ENCODE measurements at places on chromosomes 12 and 14. TPM values are rescaled to one million over a fixed set of nuclear protein-coding genes. Genes with fewer than 3 reads are reported as not detected.

DNA sequence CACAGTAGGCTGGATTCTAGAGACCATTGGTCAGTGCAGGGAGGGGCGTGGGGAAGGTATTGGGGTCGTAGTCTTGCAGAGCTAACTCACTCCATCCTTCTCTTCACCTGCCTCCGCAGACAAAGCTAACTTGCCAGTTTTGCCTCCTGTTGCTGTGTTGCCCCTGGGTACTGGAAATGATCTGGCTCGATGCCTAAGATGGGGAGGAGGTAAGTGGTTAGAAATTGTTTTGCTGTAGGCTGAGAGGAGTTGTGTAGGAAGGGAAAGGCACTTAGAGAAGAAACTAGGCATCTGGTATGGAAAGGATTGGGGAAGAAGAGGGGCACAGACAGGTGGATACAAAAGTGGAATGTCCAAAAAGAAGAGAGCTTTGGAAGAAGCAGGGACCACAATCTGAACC, 11.1 kb downstream of the DGKA start:
- no peak for DNase-seq

- peak; percentile 83 for DNase-seq
Measured at GRCh38 chr14:74401504-74402241, 24.3 kb downstream of the SYNDIG1L start.

- peak; percentile 44 for DNase-seq
Measured at GRCh38 chr12:96421014-96421413, 20.8 kb upstream of the CDK17 start.

DNA sequence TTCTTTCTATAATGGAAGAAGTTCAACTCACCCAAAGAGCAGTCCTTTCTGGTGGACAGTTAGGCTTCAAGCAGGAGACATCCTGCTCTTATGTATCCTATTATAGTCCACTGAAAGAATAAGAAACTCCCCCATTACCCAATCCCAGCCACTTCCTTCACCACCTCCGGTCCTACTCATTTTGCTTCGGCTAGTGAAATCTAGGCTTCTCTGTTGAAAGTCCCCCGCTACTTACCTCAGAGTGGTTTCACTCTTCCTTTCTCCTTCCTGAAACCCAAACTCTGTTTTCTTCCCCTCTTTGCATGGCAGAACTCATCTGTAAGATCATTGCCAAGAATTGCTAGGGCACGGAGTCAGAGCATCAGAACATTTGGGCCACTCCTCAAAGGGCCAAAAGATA, at the start of gene GPR84:
GPR84 (minus strand) TSS at position 74 of the 400 bp plus-strand sequence. CDS start 635 bp downstream, outside the sequence.
- peak; percentile 77 for DNase-seq

GRCh38 chr14:89495718-89496117, 78.7 kb upstream of the FOXN3 start:
- no peak for DNase-seq

DNA sequence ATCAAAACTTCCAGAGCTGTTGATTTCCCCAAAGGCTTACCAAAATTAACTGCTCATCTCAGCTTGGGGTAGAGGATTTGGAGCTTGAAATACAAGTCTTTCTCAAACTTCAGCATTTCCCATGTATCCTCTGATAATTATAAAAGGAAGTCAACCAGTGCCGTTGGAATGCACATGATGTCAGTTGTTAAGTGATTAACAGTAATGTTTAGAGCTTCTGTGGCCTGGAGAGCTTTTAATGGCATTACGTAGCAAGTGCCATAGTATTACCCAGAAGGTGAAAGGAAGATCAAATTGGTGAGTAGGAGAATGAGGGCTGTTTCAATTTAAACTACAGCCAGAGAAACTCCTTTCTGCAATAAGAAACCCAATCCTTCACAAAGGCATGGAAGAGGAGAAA, 62.5 kb upstream of the PTPRR start:
- DNase-seq, result no peak

- no peak for DNase-seq
Measured at GRCh38 chr14:61219256-61219655, 61.9 kb downstream of the TMEM30B start.

DNA sequence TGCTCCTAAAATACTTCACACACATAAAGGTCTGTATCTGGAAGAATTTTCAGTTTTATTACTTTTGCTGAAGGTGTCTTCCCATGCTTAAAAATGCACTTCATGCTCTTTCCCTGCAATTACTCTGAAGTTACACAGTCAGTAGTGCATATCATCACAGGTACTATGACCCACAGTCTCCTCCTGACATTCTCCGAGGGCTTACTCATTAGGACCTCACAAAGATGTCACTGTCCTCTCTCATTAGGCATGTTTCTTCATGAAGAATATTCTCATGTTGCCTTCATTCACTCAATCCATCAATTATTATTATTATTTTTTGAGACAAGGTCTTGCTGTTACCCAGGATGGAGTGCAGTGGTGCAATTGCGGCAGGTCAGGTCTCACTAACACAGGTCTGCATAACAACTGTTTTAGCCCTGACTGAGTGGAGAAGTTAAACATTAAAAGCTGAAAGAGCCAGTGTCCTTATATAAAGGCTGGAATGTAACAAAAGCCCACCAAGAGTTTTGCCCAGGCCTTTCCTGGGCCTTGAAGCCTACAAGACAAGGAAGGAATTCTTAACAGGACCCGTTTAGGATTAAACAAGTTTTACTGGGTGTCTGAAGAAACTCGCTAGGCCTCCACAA, 119.5 kb upstream of the WSCD2 start:
- no peak for DNase-seq

GRCh38 chr12:125436686-125437085, 371.5 kb downstream of the AACS start:
- no peak for DNase-seq

- no peak for DNase-seq
Measured at GRCh38 chr12:73053893-73054292, 781.7 kb downstream of the TRHDE start.

GRCh38 chr12:13275241-13276085, 78.9 kb downstream of the EMP1 start:
- DNase-seq, result no peak

- DNase-seq, result no peak
Measured at GRCh38 chr14:59117754-59118528, 70.5 kb upstream of the DAAM1 start.

DNA sequence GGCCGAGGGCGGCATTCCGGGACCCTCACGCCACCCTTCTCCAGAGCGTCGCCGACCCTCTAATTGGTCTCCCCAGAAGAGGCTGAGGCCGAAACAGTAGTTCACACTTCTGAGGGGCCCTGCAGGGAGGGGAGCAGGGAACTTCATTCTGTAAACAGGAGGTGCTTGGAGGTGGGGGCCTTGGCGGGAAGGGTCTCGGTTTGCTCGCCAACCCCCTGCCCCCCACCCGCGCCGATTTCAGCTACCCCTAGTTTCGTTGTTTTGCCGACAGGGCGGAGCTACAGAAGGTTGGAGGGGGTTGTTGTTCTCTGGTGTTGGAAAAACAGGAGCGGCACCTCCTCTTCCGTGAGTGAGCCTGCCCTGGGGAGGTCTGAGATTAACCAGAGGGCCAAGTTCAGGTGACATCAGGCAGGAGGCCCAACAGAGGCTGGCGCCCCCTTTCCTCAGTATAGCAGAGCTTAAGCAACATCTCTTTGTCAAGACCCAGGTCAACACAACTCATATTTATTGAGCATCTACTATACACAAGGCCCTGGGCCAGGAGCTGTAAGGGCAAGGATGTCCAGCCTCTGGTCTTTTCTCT, 682 bp downstream of the ERBB3 start:
- DNase-seq, result no peak

DNA sequence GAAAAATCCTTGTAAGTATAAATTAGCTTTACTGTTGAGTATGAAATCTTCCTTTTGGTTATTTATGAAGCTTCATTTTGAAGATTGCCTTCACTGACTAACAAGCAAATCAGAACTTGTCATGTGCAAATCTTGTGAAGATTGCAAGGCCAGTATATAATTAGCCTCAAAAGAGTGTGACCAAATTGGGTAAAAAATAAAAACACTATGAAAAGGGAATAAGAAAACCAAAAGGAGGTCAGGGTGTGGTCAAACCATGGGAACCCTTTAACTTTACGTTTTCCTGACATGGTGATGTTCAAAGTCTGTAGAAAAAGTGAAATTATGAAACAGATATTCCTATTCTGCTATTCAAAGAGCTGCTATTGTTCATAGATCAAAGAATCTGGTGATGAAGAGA, 230.3 kb downstream of the BCAT1 start:
- DNase-seq, result no peak

DNA sequence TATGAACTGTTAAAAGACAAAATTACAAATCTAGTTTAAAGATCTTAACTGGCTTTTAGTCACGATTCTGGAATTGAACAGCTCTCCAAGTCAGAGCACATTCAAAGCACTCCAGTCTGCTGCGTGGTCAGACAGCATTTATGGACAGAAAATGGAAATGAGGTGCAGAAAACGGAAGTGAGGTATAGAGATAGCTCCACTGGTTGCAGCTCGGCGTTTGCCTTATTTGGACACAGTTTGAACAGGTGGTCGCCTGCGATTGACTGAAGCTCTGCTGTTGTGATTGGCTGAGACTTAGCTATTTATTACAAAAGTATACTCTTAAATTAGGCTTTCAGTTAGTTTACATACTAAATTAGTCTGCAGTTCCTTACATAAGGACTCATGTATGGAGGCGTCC, 28.3 kb downstream of the TRIM9 start:
- DNase-seq, result no peak

GRCh38 chr12:68765696-68766095, 19.7 kb downstream of the SLC35E3 start:
- no peak for DNase-seq

GRCh38 chr14:92880851-92881250, 42.1 kb upstream of the CHGA start:
- DNase-seq, result no peak

- no peak for DNase-seq
Measured at GRCh38 chr14:79496701-79497100, 714.6 kb downstream of the DIO2 start.

ACVRL1 gene
- total RNA-seq, result not detected

MYH6 gene
- not detected for total RNA-seq

TAS2R31 gene
- total RNA-seq, result 1.1 TPM

OR11H7 gene
- total RNA-seq, result not detected

METTL17 gene
- 97.5 TPM for total RNA-seq

TMEM229B gene
- 0.49 TPM for total RNA-seq

AQP2 gene
- not detected for total RNA-seq

LGALS3 gene
- total RNA-seq, result 1.1 TPM

RHEBL1 gene
- total RNA-seq, result 11.8 TPM
